ENCODE measurements at places on chromosomes 4 and X. TPM values are rescaled to one million over a fixed set of nuclear protein-coding genes. Genes with fewer than 3 reads are reported as not detected.

The NR0B1 gene
- polyA plus RNA-seq = 2.3 TPM

The NR3C2 gene
- 0.03 TPM for polyA plus RNA-seq

The EPGN gene
- 0.23 TPM for polyA plus RNA-seq

DNA sequence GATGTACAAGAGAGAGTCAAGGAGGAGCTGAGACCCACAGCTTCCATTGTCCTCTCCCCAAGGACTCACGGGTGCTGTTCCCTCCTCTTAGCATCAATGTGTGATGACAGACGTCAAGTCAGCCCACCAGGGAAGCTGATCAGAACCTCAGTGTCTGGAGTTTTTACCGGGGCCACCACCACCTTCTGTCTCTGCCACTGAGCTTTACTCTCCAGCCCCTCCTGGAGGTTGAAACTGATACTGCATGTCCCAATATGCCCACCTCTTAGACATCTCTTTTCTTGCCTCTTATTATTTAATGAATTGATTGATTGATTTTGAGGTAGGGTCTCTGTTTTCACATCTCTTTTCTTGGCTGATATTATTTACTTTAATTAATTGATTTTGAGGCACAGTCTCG is 10.3 kb upstream of the AKAP17A start:
- DNase-seq = peak; percentile 61

DNA sequence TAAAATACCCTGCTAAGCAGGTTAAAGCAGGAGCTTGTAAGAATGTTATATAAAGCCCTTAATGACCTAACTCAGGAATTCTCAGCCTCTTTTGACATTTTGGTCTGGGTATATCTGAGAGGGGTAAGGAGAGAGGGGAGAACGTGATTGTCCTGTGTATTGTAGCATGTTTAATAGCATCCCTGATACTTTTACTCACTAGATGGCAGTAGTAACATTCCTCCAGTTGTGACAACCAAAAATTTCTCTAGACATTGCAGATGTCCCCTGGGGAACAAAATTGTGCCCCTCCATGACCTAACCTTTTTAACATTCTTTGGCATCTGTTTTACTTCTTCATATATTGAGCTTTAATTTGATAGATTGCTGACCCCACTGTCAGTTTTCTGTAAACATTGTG is 17.9 kb downstream of the SMARCA5 start:
- DNase-seq = peak; percentile 3

DNA sequence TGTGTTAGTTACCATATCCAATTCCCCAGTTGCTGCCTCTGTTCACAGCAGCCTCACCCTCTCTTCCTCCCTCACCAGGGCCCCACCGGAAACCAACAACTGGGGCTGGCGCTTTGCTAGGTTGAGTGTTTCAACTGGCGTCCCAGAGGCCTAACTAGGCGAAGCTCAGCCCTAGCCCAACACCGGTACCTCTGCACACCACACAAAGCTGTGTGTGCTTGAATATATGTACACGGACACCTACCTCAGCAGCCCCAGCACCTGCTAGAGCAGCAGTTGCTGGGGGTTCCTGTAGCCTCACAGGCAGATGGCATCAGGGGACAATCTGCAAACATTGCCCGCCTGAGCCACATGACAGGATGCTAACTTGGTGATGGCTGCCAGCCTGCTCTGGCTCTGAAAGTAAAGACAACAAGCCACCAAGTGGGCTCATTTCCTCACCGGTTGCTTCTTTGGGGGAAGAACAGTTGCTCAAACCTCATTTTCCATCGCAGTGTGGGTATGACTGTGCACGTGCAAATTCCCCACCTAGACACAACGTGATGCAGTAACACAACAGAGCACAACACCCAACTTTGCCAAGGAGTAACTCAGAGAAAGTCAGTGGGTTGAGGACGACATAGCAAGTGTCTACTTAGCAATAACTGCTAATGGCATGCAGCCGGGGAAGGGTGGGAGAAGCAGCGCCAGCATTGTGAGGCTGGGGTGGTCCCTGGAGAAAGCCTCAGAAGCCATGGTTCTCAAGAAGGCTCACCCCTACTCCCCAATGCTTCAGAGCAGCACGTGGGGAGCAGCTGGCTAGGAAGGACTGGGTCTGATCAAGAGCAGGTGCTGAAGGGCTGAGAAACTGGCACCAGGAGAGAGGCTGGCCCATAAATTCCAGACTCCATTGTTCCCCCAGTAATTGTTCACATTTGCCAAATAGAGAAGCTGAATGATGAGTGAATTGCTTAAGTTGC is 139.5 kb downstream of the SH3KBP1 start:
- no peak for DNase-seq

DNA sequence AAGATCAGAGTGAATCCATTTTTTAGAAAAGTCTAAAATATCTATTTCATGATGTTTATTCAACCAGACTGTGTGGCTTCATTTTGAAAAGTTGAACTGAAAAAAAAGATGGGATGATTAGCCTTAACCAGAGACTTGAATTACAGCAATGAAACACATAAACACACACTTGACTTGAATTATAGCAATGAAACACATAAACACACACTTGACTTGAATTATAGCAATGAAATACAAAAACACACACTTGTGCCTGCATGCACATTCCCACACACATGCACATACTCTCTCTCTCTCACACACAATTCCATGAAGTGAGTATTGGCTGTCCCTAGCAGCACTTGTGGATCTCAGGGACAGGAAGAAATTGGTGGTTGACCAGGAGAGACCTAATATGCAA is 286.8 kb downstream of the USP46 start:
- no peak for DNase-seq

DNA sequence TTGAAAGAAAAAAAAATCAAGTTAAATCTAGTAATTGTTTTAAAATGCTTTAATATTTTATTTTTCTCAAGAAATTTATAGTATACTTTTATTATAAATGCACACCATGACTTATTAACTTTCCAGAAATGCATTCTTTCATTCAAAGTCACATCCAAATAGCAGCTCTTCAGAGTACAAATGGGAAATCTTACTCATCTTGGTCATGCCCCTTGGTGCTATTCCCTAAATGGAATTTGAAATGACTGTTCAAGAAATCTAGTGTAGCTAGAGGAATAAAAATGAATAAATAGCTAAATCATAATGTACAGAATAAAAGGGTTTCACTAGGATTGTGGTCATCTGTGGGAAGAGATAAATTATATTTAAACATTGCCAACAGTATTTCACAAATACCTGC is 1139.7 kb downstream of the PCDH18 start:
- DNase-seq = no peak

GRCh38 chr4:18398661-18399060 is 377.1 kb upstream of the LCORL start:
- DNase-seq = no peak

DNA sequence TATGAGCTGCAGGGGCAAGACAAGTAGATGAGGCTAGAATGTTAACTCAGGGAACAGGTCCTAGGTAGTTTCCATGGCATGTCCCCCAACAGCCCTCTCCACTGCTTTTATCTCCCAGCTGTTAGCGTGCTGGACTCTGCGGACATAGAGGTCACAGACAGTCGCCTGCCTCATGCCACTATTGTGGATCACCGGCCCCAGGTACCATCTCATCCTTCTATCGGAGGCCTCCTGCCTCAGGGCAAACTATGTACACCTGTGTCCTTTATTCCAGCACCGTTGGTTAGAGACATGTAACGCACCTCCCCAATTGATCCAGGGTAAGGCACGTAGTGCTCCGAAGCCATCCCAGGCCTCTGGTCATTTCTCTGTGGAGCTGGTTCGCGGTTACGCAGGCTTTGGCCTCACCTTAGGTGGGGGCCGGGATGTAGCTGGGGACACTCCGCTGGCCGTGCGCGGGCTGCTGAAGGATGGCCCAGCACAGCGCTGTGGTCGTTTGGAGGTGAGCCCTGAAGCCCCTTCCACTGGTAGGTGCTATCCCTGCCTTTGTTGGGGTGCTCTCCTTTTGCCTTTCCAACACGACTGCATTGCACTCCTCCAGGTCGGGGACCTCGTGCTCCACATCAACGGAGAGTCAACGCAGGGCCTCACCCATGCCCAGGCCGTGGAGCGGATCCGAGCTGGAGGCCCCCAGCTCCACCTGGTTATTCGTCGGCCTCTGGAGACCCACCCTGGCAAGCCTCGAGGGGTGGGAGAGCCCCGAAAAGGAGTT is 2.2 kb downstream of the MAGIX start:
- peak; percentile 14 for DNase-seq

DNA sequence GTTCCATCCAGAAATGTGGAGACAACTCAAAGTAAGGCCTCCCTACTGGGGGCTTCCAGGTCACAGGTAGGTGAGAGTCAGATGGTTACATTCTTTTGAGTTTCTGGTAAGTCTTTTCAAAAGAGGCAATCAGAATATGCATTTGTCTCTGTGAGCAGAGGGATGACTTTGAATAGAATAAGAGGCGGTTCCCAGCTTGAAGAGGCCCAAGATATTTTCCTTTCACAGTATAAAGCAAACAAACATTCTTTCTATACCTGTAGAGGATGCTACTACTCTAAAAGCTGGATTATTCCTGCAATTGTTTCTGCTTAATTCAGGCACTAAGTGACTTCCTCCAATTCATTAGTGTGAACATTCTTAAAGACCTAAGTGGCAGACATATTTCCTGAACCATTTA is 44.4 kb downstream of the DIAPH2 start:
- no peak for DNase-seq
